Amniotic stem cell (primary cell): ENCODE measurements at places on chromosomes 11 and 22.
A peak's percentile ranks its signal among the peaks of the same experiment; 100 is the strongest.

DNA sequence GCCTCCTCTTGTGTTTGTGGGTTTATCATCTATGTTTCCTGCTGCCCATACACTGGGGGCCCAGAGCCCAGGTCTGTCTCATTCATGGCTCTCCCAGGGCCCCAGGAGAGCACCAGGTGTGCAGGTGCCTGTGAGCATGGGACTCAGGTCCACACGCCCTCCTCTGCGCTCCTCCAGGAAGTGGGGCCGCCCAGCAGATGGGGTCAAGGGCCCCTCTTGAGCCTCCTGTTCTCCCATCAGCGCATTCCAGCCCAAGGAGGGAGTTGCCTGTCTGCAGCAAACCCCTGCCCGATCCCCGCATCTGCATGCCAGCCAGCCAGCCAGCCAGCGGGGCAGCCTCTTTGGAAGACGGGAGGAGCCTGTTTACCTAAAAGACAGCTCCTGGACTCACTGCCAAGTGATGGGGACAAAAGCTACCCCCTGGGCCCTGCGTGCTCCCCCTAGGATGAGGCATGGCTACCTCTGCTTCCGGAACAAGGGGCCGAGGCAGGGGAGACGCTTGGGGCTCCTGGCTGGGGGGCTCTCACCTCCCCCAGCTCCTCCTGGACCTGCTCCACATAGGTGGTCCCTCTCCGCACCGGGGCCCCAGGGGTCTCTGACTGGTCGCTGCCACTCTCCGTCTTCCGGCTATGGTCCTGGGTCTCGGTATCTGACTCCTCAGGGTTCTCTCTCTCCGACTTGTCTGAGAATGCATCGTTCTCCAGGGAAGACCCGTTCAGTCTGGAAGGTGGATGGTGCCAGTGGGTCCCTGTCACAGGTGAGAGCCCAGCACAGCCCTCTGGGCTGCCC is 49.7 kb upstream of the CARS1 start:
- DNase-seq, result no peak

DNA sequence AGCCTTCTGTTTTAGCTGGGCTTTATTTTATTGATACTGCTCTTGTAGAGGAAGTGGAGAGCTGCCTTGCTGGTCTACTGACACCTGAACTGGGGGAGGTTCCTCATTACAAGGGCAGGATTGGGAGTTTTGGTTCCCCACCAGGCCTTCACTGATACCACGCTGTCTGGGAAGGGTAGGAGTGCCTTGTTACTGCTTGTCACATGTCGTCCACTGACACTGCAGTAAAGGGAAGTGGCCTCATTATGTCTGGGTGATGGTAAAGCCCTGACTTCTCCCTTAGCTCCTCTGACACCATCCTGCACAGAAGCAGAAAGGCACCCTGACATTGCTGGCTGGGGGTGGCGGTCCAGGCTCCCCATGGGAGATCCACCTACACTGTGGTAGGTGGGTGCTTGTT is 38.7 kb upstream of the ELF5 start:
- no peak for DNase-seq

GRCh38 chr11:73229321-73229895 is 11.3 kb downstream of the P2RY2 start:
- DNase-seq, result no peak

GRCh38 chr11:122721964-122722266 is 66.4 kb downstream of the UBASH3B start:
- peak; percentile 52 for DNase-seq

- peak; percentile 30 for DNase-seq
Observed at GRCh38 chr11:33835143-33835878, 56.6 kb downstream of the LMO2 start.

GRCh38 chr22:47152938-47153337 is 390.5 kb downstream of the TBC1D22A start:
- DNase-seq, result no peak

DNA sequence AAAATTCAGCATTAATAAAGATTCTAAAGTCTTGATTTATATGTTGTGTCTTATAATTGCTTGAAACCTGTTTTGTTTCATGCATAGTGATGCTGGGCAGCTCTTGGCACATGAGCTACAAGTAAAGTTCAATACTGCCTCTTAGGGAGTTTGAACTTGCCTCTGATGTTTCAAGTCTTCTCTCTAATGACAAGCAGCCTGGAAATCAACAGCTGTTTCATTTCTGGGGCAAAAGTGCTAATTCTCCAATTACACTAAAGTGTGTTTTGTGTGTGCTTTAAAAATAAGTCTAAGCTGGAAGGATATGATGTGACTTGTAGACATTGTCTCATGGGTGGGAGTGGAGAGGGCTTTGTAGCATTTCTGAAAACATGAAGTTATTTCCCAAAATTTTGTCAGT is 23.7 kb upstream of the SESN3 start:
- no peak for DNase-seq

DNA sequence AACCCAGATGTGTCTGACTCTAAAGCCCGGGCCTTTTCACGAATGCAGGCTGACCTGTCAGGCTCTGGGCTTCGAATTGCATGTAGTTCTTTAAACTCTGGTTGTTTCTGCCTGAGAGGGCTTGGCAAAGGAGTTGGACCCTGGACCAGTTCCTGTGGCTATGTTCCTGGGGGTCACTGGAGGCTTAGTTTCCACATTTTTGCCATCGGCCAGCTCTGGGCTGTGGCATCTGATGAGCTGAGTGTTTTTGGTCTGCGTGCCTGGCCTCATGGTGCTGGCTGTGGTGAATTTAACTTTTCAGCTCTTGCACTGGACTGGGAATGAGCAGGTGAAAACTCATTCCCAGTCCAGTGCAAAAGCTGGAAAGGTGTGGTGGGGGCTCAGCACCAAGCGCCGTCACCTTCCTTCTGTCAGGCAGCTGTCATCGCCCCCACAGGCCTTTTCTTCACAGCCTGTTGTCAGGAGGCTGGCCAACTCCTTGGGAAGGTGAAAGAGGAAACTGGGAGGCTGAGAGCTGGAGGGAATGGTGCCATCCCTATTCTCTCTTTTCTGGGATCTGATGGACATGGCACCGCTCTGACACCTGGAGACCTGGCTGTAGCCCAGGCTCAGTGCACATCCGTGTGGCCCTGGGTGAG is 123.6 kb downstream of the ADAMTS15 start:
- no peak for DNase-seq

- DNase-seq, result no peak
Observed at GRCh38 chr11:28038775-28039174, 69.2 kb downstream of the KIF18A start.

DNA sequence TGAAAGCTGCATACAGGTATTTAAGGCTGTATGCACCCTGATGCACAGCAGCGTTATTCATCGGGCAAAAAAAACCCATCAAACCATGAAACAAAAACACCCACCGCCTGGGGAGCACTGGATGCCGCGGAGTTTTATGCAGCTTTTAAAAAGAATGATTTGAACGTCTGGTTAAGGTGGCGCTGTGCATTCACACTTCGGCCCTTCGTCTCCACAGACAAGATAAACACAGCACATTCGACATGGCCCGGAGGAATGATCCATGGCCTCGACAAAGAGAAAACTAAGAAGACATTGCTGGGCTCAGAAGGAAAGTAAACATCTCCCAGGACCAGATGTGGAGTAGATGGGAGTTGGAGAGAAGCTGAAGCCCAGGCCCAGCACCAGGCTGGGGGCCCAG is 40.8 kb upstream of the GAL start:
- no peak for DNase-seq

GRCh38 chr11:65474864-65475263 is 24.0 kb upstream of the MALAT1 start:
- DNase-seq, result no peak

DNA sequence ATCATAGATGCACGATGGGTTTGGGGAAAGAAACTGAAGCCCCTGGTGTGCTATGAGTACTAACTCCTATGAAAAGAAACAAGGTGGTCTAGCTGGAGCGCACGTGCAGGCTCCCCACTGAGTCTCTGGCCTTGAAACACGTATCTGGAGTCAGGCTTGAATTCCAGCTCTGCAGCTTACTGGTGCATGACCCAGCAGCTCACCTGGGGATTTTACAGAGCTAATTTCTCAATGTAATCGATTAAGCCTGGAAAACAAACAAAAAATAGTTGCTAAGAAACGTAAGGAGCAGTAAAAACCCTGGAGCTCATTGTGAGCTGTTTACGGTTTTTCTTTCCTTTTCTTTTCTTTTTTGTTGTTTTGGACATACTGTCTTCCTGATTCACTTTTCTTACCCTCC is 12.3 kb downstream of the KCNJ1 start:
- DNase-seq, result no peak

DNA sequence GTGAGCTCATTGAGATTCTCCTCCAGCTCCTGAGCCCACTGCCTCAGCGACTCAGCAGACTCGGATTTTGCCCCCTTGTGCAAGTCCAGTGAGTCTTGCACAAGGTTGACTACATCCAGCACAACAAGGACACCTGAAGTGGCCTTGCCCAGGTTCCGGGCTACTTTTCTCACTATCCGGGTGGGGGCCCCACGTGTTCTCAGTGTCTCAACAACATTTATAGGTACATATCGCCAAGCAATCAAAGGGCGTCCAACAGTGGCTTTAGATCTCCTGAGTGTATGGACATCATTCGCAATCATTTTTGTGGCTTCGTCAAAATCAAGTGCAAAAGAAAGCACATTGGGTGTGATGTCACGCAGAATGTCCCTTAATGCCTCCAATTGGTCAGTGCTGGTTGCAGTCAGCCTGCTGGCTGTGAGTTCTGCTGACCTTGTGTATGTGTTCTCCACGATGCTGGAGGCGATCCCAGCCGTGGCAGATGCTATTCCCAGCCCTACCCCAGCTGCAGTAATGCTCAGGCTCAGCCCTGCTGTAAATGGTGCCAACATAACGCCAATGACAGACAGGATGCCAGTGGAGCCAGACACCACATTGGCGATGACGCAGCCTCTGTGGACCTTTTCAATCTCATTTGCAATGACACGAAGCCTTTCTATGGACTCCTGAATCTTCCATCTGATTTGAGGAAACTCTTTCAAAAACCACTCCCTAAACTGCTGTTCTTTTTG is 10.3 kb downstream of the APOL4 start:
- DNase-seq, result no peak

DNA sequence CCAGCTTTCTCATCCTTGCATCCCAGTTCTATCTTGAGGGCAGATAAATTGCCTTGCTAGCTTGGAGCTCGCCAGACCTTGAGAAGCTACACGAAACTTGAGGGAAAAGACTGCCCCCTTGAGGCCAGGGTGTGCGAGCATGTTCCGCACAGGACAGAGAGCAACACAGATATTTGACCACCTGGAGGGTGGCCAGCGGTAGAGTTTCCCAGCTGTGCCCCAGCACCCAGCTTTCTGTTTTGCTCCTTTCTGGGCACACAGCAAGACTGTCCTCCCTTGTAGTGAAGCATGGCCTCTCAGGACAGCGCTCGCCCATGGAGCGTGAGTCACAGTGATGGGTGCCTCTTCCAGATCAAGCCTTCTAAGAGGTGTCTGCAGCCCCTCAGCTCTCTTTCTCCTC is 23.5 kb downstream of the SPATA19 start:
- no peak for DNase-seq

DNA sequence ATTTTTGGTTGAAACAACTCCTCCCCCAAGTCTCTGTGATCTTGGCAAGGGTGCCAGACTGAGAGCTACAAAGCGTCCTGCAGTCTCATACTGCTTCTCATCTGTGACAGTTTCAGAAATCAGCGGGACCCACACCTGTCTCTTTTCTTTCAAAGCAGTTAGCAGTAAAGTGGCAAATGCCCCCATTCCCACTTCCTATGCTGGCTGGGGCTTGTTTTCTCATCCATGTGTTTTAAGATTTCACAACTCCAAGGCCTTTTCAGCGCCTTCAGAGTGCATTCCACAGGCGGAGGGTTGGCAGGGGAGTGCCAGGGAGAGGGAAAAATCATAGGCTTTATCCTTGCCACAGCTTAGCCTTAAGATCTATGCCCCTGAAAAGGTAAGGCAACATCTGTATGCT is 493.5 kb downstream of the OPCML start:
- no peak for DNase-seq

DNA sequence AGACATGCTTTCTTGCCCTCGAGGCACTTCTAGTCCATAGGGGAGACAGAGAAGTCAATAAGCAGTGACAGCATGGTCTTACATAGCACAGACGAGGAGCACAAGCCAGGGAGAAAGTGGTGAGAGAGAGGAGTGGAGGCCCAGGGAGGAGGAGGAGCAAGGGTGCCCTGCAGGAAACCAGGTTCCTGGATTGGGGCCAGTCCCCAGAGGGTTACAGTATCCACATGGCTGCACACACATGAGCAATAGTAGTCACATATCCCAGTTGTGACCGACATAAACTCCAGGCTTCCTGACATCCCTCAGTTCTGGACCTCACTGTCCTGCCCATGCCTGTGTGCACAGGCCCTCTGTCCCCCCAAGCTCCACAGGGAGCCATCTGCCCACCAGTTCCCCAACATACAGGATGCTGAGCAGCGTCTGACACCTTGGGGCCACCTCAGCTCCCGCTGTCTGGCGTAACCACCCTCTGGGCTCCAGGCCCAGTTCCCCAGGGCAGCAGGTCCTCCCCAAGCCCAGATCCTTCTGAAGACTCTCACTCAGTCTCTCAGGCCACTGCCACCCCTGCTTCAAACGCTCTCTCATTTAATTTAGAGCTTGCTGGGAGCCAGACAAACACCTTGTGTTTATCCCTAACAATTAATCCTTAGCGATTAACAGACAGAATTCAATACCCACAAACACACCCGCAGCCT is 53.7 kb downstream of the DSCAML1 start:
- DNase-seq, result no peak

DNA sequence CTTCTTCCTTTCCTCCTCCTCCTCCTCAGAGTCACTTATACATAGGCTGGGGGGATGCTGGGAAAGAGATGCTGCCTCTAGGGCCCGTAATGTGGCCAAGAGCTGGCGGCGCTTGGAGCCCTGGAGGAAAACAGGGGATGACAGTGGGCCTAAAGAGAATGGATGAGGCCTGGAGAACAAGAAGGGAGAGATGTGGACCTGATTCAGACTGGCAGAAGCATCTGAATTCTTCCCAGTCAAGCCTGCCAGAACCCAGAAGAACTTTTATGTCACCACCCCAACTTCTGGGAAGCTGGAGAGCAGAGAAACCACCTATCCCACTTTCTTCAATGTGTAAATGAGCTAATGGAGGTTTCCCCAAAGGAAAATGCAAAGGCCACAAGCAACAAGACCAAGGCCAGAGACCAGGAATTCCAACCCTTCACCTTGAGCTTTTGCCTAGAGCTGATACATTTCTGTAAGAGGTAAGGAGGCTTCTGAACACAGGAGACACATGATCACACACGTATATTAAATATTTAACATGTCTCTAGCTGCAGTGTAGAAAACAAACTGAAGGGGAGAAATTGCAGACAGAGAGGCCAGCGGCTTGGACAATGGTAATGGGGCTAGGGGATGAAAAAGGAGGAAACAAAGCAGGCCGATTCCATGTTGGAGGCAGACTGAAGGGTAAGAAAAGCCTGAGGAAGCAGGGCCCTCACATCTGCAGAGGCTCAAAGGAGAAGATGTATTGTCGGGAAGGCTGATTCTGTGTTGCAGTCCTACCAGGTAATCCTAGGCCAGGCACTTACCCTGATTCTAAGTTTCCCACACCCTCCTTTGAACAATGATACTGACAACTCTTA is 1.1 kb downstream of the RRP8 start:
- DNase-seq, result no peak

GRCh38 chr22:28230671-28231070 is 311.6 kb upstream of the PITPNB start:
- DNase-seq, result no peak

- DNase-seq, result no peak
Observed at GRCh38 chr11:110757066-110757465, 44.8 kb upstream of the ARHGAP20 start.
